ENCODE measurements at places on chromosomes 5 and 9.

- no peak for DNase-seq
Measured at GRCh38 chr9:96408409-96409280, 9.5 kb downstream of the ZNF367 start.

- no peak for DNase-seq
Measured at GRCh38 chr5:59299006-59299405, 594.5 kb downstream of the PDE4D start.

DNA sequence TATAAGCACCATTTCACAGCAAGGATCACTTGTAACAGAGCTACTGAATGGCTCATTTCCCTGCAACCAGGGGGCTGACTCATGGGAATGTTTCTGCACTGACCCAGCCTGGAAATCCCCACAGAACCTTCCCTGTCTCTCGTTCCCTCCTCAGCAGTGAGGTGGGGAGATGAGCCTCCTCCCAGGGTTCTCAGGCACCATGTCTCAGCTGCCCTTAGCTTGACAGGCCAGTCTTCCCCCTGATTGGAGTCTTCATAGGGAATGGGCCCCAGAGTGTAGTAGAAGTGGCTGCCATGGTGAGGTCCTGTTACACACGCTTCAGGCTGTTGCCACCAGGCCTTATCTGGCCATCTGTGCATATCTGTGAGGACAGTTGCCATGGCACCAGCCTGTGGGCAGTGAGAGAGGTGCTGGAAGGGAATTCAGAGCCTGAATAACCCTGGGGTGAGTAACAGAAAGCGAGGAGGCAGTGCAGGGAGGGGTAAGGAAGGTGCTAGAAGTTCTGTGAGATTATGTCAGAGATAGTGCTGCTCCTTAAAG is 324.4 kb downstream of the ENC1 start:
- DNase-seq, result peak; percentile 90

GRCh38 chr9:89558948-89559347 is 45.9 kb upstream of the GADD45G start:
- DNase-seq, result no peak

DNA sequence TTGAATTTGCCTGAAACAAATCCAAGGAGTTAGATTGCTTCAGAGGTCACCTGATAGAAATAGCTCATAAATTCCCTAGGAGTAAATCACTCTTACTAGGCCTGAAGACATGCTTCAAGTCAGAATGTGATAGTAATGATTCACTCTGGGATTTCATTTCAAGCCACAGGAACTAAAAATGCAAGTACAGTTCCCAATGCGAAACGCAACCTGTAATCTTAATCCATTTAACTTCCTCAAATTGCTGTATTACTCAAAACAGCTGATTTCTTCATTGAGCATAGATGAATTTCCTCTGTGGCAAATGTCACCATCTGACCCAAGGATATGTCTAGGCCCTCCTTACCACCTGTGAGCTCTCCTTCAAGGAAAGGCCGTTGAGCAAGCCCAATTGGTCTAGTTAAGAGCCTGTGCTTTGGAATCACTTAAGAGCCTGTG is 32.1 kb upstream of the IL6ST start:
- peak; percentile 54 for DNase-seq

- no peak for DNase-seq
Measured at GRCh38 chr9:138099803-138100598, 222.4 kb downstream of the CACNA1B start.
